ENCODE measurements at places on chromosomes 11 and 22. TPM values are rescaled to one million over a fixed set of nuclear protein-coding genes. Genes with fewer than 3 reads are reported as not detected.
A peak's percentile ranks its signal among the peaks of the same experiment; 100 is the strongest.

DNA sequence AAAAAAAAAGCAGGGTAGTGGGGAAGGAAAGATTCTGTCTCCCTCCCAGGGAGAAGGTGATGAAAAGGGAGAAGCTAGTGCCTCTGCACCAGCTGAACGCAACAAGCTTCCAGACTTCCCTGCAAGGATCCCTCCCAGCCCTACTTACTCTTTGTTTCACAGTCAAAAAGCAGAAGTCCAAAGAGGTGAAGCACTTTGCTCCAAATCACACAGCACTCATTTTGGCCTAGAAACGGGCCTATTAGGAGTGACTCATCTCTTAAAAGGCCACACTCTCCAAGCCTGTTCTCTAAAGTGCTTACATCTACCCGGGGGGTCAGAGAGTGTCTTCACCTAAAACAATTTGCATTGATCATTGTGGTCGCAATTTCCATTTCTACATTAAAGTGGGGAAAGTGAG, 17.7 kb upstream of the GRK3 start:
- no peak for DNase-seq

DNA sequence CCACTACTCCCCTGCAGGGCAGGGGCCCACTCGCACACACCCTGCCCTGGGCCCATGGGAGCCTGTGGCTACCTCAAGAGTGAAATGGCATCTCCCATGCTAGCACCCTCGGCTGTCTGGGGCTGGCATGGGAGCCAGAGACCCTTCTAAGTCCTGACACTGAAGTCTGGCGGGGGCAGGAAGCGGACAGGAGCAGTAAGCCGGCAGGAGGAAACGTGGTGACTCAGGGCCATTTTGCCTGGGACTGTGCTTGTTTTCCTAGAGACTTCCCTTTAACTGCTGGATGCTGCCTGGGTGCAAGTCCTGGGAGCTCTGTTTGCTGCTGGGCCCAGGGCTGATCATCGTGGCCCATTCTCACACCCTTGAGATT, 16.8 kb downstream of the RELT start:
- DNase-seq: no peak

DNA sequence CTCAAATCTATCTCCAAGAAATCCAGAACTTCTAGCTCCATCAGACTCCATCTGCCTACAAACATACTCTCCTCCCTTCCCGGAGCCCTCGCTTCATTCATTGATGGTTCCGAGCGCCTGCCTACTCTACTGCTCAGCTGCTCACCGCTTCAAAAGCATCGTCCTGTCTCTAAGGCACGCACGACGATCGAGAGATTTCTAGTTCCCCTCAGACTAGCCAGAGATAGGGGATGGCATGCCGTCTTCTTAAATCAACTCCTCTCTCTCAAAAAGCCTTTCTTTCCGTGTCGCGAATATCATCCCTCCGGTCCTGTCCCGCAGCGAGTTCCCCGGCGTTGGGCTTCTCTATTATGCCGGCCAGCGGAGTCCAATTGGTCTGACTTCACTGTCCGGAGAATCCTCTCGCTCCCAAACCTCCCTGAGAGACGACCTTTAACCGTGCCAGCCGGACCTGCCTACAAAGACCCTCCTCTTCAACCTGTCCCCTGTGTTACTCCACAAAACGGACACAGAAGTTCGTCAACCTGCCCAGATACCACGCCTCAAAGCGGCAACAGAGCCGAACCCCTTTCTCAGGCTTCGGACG, 592 bp downstream of the EEF1G start:
- no peak for DNase-seq

- no peak for DNase-seq
Measured at GRCh38 chr11:86809561-86809960, 9.2 kb downstream of the PRSS23 start.

DNA sequence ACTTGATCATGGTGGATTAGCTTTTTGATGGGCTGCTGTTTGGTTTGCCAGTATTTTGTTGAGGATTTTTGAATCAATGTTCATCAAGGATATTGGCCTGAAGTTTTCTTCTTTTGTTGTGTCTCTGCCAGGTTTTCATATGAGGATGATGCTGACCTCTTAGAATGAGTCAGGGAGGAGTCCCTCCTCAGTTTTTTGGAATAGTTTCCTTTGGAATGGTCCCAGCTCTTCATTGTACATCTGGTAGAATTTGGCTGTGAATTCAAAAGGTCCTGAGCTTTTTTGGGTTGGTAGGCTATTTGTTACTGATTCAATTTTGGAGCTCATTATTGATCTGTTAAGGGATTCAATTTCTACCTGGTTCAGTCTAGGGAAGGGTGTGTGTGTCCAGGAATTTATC, 78.1 kb downstream of the CTSC start:
- no peak for DNase-seq

DNA sequence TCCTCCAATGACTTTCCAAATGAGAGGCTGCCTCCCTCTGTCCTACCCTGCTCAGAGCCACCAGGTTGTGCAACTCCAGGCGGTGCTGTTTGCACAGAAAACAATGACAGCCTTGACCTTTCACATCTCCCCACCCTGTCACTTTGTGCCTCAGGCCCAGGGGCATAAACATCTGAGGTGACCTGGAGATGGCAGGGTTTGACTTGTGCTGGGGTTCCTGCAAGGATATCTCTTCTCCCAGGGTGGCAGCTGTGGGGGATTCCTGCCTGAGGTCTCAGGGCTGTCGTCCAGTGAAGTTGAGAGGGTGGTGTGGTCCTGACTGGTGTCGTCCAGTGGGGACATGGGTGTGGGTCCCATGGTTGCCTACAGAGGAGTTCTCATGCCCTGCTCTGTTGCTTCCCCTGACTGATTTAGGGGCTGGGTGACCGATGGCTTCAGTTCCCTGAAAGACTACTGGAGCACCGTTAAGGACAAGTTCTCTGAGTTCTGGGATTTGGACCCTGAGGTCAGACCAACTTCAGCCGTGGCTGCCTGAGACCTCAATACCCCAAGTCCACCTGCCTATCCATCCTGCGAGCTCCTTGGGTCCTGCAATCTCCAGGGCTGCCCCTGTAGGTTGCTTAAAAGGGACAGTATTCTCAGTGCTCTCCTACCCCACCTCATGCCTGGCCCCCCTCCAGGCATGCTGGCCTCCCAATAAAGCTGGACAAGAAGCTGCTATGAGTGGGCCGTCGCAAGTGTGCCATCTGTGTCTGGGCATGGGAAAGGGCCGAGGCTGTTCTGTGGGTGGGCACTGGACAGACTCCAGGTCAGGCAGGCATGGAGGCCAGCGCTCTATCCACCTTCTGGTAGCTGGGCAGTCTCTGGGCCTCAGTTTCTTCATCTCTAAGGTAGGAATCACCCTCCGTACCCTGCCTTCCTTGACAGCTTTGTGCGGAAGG, 2.9 kb downstream of the APOC3 start:
- no peak for DNase-seq

- no peak for DNase-seq
Measured at GRCh38 chr11:69383372-69384250, 89.7 kb downstream of the MYEOV start.

- peak; percentile 72 for DNase-seq
Measured at GRCh38 chr11:65381716-65382032, 772 bp downstream of the SLC25A45 start.

DNA sequence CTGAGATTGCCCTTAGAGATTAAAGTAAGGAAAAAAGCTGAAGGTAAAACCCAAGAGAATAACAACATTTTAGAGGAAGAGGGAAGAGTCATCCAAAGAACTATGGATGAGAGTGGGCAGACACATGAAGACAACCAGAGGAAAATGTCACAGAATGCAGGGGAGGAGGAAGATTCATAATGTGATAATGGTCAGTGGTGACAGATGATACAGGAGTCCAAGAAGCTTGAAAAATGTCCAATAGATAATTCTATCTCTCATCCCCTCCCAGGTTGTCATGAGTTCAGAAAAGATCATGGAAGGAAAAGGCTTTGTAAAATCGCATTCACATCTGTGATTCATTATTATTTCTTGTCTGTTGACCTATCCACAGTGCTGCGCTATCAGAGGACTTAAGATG, 282.3 kb upstream of the CCDC90B start:
- no peak for DNase-seq

- DNase-seq: no peak
Measured at GRCh38 chr11:17894929-17895658, 117.8 kb downstream of the SERGEF start.

DNA sequence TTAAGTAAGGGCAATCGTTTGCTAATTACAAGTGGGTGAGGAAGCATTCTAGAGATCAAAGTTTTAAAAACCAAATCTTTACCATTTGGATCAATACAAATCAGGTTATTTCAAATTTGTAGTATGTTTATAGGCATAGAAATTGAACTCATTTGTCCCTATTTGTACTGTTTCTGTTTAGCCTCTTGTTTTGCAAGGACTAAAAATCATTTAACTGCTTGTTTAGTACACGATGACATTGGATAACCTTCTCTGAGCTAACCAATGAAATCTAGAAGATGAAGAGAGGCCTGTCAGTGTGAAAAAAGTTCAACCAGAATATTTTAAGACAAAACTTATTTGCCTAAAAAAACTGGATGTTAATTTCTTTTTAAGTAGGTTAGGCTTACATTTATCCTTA, 40.0 kb downstream of the ZC3H12C start:
- DNase-seq: no peak

DNA sequence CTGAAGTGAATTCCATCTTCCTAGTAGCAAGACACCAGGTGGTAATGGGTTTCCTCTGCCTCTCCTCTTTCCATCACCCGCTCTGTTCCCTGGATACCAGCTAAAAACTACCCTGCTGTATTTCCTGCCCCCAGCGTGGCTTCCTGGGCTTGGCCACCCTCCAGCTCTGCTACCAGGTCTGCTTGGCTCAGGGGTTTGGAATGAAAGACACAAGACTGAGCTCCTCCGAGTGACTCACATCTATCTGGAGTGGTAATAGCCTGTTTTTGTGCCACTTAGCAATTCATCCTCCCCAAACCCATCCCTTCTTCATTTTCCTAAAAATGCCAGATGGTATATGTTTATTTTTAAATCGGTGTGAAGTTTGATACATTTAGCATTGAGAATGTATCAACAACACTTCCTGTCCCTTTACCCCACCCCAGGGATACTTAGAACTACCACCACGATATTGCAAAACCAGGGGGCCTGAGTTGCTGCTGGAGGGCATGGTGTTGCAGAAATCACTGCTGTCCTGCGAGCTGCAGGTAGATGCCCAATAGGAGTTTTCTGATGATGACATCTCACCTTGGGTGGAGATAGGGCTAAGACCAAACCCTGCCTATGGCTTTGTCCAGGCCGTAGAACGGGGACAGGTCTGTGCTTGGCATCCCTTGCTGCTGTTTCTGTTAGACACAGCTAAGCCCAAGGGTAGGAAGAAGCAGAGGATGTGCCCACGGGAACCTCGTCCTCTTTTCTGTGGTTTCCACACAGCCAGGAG, 7.5 kb upstream of the MICAL3 start:
- no peak for DNase-seq

DNA sequence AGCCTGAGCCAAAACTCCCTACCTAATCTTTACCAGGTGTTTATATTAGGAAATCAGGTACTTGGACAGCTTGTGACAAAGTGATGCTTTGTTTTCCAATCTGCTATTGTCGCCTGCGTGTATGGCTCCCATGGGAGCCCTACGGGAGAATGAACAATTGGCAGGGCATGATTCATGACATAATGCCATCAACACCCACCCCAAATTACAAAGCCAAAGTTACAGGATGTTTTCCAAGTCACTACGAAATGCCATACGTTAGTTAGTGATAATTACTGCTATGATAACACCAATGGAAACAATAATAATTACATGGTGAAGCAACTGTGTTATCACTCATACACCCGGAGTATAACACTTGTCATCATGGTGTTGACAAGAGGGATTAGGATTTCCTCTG, 226.4 kb downstream of the FAM181B start:
- no peak for DNase-seq

GRCh38 chr11:67408437-67409200, 4.7 kb downstream of the TBC1D10C start:
- DNase-seq: no peak

- DNase-seq: no peak
Measured at GRCh38 chr11:36240801-36241200, 48.4 kb downstream of the COMMD9 start.

GRCh38 chr11:128518493-128519207, 68.7 kb downstream of the ETS1 start:
- no peak for DNase-seq

- no peak for DNase-seq
Measured at GRCh38 chr22:20258584-20259326, 9.4 kb downstream of the RTN4R start.

- no peak for DNase-seq
Measured at GRCh38 chr11:31813391-31814175, 2.5 kb upstream of the PAX6 start.

DNA sequence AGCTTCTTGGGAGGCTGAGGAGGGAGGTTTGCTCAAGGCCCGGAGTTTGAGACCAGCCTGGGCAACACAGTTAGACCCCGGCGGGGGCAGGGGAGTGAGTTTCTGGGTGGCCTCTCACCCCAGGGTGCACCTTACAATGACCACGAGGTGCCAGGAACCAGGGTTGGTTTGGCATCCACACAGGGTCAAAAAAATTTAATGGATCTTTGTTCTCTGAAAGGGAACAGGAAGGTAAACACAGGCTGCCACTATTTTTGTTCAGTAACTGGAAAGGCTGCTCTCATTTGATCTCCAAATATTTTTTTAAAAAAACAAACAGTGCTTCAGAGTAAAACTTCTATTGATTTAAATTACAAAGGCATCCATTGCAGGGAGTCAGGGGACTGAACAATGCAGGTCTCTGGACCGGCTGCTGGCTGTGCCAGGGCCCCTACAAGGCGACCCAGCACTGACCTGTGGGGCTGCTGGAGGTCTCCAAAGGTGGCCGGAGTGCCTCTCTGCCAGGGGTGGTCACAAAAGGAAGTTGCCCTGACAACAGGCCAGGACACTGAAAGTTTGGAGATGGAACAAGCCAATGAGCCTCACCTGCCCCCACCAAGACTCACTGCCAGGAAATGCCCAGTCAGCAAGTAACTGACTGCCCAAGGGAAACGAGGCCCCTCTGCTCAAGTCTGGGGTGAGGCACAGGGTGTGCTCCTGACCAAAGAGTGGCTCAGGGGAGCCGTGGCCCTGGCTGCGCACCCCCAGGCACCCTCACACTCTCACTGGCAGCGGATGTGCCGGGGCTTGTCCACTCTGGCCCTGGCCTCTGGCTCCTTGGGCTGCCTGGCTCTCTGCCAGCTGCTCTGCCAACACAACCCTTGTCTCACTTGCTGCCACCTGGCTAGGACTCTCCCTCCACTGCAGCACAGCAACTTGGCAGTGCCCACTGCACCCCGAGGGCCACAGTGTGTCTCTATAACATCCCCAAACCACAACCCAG, 51.8 kb downstream of the ARFGAP3 start:
- peak; percentile 67 for DNase-seq

Gene CRYBB2
- not detected for total RNA-seq

Gene SLC25A1
- 28.7 TPM for total RNA-seq

Gene DRICH1
- not detected for total RNA-seq

Gene IGSF9B
- 41.7 TPM for total RNA-seq

Gene ST14
- 2.1 TPM for total RNA-seq

Gene NRXN2
- total RNA-seq: 1.9 TPM

Gene NUP160
- total RNA-seq: 15.3 TPM

Gene PHLDA2
- total RNA-seq: 0.65 TPM

Gene MB
- total RNA-seq: 17,829 TPM

All from Right ventricle myocardium inferior (tissue), 1 donor.